ENCODE measurements at places on chromosomes 3 and 15.
A peak's percentile ranks its signal among the peaks of the same experiment; 100 is the strongest.

DNA sequence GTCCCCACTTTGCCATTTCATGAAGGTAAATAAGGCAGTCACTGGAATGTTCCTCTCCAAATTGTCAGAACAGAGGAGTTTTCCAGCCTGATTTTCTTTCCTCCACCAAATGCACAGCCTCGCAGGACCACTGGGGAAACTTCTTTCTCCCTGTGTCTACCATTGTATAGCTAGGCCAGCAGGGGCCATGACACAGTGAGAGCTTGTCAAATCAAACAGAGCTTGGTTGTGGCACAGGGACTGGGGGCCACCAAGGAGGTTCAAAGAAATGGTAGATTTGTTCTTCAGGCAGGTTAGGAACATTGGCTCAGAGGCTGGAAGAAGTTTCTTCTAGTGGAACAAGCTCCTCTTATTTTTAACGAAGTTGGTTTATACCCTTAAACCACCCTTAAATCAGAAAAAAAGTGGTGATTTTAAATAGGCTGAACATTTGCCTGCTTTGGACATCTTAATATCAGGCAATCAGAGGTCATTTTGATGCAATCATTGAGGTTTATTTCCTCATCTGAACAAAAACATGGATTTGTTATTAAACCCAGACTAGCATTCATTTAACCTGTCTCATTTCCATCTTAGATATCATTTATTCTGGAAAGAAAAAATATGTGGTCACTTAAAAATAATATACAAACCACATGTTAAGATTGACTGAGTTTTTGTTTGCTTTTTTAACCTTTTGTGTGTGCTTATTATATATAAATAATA lies 105.6 kb downstream of the GTPBP8 start:
- DNase-seq = no peak

DNA sequence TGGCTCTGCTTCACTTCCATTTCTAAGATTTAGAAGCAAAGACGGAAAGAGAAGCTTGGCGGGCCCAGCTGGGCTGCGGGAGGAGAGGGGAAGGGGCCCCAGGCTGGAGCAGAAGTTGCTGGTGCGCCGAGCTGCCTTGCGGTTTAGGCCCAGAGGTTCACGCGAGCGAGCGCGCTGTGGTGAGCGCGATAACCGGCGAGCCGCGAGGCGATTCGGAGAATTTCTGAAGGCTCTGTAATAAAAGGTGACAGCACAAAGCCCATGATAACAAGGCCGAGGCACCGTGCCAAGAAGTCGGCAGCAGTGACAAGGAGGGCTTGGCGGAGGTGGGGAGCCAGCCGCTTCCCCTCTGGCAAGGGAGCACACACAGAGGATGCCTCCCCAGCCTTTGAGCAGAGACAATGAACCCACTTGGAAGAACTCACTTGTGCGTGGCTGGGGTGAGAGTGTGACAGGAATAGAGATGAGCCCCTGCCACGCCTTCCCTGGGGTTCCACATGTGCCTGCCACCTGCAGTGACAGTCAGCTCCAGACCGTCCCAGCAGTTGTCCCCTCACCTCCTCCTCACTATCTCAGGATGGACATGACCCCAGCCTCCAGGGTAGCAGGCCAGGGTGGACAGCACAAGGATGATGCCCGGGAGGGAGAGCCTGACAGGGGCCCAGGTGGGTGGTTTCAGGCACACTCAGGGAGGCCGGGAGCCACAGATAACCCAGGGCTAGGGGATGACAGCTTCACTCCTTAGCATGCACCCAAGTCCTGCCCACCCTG lies 315.2 kb downstream of the UACA start:
- no peak for DNase-seq

DNA sequence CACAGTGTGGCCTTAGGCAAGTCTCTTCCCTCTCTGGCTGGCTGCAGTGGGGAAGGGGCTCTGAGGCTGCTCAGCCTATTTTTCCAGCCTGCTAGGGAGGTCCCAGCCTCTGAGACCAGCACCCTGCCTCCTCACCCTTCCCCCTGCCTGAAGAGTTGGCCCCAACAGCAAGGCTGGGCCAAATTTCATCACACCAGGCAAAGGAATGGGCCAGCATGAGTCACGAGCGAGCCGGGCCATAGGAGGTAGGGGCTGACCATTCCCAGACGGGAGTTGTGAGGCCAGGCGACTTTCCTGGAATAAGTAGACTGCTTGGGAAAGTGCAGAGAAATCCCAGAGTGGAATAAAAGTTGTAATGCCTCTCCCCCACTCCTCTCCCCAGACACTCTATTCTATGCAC lies 5.7 kb upstream of the FBLN2 start:
- DNase-seq = peak; percentile 97

DNA sequence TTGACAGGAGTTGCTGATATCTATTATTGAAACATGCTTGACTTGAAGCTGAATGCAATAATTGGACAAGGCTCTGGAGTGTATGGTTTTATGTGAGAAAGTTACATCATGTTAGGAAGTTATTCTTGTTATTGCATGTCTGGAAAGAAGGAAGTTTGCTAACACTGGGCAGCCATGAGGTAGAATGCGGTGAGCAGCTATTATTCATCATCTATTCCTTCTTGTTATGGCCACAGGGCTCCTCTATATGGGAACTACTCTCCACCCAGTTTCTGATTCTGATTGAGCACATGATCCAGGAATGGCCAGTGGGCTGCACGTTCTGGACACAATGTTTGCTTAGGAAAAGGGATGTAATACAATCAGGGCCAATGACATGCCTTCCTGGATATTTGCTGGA lies 37.8 kb upstream of the SCN5A start:
- DNase-seq = no peak

DNA sequence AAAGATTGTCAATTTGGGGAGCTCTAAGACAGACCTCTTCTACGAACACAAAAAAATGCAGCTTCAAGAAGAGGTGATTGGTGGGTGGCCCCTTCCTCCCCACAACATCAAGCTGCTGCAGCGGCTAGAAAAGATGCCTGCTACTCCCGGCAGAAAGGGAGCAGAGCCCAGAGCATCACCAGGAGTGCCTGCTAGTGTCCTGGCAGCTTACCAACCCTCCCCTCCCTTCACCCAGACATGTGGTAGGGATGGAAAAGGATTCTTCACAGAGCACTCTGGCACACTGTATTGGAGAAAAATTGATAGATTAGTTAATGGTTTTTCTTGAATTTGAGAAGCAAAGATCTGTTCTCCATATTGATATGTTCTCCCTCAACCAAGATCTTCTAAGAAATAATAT lies 10.8 kb downstream of the IP6K1 start:
- DNase-seq = no peak

- DNase-seq = peak; percentile 97
These were observed 49.4 kb upstream of the AKAP13 start for GRCh38 chr15:85330901-85331588.

DNA sequence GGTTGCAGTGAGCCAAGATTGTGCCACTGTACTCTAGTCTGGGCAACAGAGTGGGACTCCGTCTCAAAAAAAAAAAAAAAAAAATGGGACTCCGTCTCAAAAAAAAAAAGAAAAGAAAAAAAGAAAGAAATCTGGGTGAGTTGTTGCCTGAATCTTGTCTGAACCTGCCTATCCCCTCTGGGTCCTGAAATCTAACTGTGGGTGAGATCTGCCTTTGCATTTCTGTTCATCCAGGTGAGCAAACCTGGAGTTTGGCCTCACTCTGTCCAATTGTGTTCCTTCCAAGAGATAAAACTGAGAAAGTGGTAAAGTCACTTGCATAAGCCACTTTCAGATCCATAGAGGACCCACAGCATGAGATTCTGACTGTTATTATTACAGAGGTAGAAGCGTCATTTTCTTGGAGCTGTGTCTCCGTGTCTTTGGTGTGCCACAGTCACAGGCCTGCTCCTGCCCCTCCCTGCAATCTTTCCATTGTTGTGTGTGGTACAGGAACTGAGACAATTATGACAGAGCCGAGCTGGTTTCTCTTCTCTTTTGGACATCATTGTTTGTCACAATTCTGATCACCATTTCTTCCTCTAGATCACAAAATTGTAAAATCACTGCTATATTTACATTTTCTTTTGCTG lies 235.9 kb downstream of the LPP start:
- DNase-seq = no peak

DNA sequence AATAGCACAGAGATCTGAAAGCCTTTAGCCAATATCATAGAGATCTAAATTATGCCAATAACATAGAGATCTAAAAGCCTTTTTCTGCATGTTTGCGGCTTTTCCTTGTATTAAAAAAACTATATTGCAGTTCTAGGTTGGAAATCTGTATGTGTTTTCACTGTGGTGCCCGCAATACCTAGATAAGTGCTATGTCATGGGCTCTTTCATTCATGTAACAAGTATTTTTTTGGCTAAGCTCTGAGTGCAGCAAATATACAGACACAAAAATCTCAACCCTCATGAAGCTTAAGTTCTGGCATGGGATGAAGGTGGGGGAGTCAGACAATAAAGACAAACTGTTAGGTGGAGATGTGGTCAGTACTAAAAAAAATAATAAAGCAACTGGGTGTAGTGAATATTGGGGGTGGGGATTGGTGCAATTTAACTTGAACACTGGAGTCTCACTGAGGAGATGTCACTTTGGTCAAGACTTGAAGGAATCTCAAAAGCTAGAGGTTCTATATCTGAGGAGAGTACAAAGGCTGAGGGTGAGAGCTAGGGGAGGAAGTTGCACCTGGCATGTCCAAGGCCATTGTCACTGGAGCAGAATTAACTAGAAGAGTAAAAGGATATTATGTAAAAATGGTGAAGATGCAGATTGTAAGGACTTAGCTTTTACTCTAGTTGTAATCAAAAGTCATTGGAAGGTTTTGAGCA lies 973 bp downstream of the BUB1B start:
- no peak for DNase-seq

DNA sequence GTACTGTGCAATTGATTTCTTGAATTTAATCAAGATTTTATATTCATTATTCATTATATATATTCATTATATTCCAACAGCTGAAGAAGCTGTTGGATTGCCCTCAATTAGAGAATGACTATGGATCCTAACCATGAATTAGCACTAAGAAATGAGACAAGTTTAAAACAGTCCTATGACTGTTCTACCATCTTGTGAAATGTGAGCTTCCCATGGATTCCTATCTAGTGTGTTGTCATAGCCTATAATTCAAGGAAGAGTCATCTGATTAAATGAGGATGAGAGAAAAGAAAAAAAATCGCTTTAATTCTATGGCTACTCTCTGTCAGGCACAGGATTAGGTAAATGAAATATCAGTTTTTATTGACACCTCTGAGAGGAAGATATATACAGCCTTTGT lies 696.6 kb upstream of the NAALADL2 start:
- DNase-seq = no peak

DNA sequence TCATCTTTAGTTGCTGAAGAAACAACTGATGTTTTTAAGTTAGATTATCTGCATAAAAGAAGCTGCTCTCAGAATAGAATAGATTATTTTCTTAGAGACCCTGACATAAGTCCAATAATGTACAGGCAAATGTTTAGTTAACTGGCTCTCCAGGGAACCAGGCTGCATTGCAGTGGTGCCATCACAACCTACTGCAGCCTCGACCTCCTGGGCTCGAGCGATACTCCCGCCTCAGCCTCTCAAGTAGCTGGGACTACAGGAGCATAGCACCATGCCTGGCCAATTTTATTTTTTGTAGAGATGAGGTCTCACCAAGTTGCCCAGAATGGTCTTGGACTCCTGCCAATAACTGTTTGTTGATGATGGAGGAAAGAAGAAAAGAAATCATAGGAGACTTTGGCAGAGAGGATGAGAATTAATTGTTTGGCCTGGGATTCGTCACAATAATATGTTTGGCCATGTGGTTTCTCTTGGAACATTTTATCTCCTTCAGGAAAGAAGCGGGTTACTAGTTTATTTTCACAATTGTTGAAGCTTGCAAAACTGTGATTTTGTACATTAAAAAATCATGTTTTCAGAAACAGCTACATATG lies 429.2 kb downstream of the CADM2 start:
- DNase-seq = no peak

- DNase-seq = no peak
These were observed 36.3 kb downstream of the PLA2G4D start for GRCh38 chr15:42057799-42058646.

DNA sequence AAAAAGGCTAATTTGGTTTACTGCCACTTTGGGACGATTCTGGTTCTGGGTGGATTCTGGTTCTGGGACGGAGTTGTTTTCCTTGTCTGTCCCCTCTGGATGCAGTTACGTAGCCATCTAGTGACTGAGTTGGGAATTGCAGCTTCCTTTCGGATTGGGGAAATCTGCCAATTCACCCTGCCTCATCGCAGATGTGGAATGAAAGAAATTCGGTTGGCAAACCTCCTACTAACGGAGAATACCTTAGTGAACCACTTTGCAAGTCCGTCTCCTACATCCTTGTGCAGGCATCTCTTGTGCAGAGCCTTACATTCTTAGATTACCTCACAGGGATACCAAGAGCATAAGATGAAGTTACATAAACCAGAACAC lies 31.5 kb upstream of the AP4E1 start:
- DNase-seq = peak; percentile 90

- DNase-seq = no peak
These were observed 382.9 kb downstream of the GABRG3 start for GRCh38 chr15:27353856-27354255.

- DNase-seq = peak; percentile 60
These were observed 27.2 kb downstream of the LRRC2 start for GRCh38 chr3:46538803-46539442.

DNA sequence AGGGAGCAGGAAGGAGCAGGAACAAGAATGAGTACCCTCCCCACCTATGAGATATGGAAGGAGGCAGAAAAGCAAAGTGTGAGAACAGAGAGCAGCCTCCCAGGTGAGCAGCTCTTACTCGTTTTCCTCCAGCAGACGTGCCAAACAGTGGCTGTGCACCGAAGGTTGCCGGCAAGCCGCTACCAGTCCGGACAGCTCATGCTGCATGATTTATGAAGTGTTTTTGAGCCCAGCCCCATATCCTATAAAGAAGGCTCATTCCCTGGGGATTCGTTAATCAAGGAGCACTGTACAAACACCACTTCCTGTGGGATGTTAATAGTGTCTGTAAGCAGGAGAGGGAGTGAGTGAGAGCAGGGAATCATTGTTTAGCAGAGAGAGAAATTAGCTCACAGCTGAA lies 118.3 kb upstream of the FOXB1 start:
- peak; percentile 7 for DNase-seq

DNA sequence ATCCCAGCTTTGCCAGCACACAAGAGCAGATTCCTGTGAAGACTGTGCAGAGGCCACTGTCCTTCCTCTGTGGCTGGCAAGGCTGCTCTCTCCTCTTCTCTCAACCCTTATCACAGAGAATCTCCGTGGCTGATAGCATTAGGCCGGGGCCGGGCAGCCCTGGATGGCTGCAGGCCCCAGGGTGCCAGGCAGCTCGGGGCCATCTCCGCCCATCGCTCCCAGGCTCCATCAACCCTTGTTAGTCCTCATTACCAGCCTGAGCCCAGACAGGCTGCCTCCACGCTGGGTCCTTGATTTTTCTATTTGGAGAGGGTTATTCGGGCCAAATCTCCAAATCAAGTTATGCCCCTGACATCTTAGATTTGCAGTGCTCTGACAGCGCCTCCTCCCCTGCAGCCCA lies 39.1 kb downstream of the MRPL46 start:
- DNase-seq = no peak

All from RPMI7951 (cell line).